ENCODE measurements at places on chromosomes 4 and X.

DNA sequence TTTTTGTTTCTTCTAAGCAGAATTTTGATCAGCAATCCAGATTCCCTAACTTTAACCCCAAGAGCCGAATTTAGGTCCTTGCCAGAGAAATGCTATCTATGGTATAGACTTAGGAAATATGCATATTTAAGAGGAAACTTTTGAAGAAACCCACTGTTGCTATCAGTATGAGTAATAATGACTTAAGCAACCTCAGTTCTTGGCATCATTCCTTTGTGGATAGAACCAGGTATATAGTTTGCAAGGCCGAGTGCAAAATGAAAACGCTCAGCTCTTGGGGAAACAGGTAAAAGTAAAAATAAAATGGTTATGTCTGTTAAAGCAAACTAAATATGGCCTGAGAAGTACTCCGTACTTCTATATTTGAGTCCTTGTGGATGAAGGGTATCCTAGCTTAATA lies 78.1 kb downstream of the ARSF start:
- DNase-seq, result no peak

GRCh38 chr4:174578366-174578765 lies 56.1 kb upstream of the HPGD start:
- DNase-seq, result peak; percentile 39

- no peak for DNase-seq
Observed at GRCh38 chrX:27976284-27976683, 5.0 kb downstream of the DCAF8L1 start.

DNA sequence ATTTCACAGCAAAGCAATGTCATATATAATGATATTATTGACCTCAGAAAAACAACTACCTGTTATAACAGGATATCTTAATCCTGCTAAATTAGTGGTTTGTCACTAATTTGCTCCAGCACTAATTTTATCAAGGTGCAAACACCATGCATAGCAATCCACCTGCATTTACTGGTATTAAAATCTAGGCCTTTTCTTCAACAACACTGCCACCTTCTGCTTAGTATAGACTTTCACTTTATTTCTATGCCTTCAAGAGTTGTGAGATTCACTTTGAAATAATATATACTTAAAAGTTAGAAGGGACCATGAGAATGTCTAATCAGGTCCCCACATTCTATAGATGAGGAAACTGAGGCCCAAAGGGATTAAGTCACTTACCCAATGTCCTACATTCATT lies 82.1 kb upstream of the IQCM start:
- DNase-seq, result peak; percentile 35

DNA sequence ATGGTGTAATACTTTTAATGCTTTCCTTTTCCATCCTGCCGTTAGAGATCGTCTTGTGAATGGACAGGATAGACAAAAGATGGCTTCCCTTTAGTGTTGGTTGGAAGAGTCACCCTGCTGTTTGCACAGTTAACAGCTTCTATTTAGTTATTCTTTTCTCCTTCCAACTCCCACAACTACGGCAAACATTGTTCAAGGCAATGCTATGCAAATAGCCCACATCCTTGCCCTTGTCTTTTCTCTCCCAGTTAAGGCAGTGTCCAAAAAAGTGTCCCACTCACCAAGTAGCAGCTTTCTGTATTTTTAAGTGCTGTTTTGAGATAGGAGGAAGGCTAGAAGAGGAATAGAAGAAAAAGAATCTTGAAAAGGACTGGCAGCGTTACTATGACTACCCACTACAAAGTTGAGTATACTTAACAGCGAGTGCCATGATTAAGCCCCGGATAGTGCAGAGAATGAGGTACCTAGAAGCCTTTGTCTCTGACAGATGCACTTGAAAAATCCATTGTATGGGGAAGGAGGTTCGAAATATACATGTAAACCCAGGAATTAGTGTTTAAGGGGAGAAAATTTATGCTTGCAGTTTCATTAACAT lies 12.1 kb upstream of the RUFY3 start:
- DNase-seq, result no peak

Data from EH (cell line).